ENCODE measurements at places on chromosomes 12 and 14. TPM values are rescaled to one million over a fixed set of nuclear protein-coding genes. Genes with fewer than 3 reads are reported as not detected.
A peak's percentile ranks its signal among the peaks of the same experiment; 100 is the strongest.

- DNase-seq, result no peak
These were observed 1053.3 kb downstream of the VRK1 start for GRCh38 chr14:97850466-97850865.

- DNase-seq, result peak; percentile 66
These were observed 419 bp upstream of the ATXN7L3B start for GRCh38 chr12:74537126-74537706.

DNA sequence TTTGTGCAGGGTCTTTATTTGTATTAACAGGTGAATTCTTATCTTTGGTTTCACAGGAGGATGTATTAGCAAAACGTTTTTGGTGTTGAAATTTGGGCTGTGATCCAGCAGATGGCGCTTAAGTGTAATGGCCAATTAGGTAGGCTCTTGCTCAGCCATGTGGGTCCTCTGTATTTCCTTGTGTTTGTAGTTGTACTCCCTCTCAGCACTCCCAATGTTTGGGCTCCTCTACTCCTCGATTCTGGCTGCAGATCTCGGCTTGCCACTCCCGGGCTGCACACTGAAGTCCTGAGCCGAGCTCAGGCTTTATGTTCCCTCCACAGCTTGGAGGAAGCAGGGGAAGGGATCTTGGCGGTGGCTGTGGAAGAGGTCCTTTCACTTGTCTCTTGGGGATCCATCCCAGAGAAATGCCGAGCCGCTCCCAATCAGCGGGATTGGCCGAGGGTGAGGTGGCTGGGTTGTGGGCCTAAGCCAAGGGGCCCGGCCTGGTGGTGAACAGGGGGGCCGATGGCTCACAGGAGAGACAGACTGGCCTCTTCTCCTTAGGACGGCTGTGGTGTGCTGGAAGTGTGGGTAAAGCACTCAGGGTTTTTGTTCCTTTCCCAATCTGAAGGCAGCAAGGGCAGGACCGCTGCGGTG lies 133.7 kb downstream of the AEBP2 start:
- peak; percentile 88 for DNase-seq

GRCh38 chr14:100670017-100670752 lies 56.5 kb upstream of the DLK1 start:
- no peak for DNase-seq

- DNase-seq, result no peak
These were observed 207.6 kb downstream of the BCL11B start for GRCh38 chr14:99064262-99064954.

GRCh38 chr14:87013583-87013982 lies 979.4 kb downstream of the GALC start:
- no peak for DNase-seq

- DNase-seq, result no peak
These were observed 44.1 kb upstream of the JDP2 start for GRCh38 chr14:75383721-75384120.

DNA sequence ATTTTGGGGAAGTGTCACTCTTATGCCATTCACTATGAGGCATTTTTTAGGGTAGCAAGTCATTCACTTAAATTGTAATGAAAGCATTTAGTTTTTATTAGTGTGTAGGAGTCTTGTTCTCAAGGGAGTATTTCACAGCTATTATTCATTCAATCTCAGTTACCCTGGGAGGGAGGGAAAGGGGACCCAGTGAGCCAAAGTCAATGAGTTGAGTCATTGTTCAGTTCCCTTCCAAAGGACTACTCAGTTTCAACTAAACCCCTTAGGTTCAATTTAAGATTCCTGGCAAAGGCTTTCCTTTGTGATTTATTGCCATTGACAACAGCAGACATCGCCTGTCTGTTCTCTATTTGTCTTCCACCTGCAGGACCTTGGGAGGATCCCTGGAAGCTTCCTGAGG lies 29.3 kb upstream of the RASSF8 start:
- DNase-seq, result no peak

- DNase-seq, result no peak
These were observed 26.5 kb upstream of the BCAT1 start for GRCh38 chr12:24975425-24975824.

- DNase-seq, result no peak
These were observed 94.7 kb downstream of the CCDC92 start for GRCh38 chr12:123877968-123878367.

DNA sequence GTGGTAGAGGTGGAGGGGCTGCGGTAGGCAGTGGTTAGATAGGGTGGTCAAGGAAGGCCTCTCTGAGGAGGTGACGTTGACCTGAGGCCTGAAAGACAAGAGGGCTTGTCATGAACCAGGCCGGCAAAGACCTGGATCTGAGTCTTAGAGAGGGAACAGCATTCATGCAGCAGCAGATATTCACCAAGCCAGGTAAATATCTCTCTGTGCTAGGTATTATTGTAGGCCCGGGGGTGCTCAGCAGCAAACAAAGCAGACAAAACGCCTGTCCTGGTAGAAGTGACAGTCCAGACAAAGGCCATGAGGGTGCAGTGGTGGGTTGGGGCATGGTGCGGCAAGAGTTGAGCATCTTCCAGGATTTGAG lies 117.6 kb downstream of the PTPN11 start:
- no peak for DNase-seq

DNA sequence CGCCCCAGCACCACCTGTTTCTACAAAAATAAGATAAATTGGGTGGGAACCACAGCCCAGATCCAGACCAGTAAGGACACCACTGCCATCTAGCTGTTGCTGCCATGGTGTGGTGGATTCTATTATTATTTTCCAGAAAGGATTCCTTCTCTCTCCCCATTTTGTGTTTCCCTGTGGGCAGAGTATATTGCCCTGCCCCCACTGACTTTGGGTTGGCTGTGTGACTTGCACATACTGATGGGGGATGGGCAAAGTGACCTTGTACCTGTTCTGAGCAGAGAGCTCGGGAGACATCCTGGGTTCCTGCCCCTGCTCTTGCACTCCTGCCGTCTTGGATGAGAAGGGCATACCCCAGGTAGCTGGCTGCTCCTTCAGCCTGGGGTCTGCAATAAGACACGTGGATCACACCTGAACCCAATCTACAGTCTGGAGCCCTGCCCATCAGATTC lies 24.3 kb downstream of the MOAP1 start:
- peak; percentile 30 for DNase-seq

DNA sequence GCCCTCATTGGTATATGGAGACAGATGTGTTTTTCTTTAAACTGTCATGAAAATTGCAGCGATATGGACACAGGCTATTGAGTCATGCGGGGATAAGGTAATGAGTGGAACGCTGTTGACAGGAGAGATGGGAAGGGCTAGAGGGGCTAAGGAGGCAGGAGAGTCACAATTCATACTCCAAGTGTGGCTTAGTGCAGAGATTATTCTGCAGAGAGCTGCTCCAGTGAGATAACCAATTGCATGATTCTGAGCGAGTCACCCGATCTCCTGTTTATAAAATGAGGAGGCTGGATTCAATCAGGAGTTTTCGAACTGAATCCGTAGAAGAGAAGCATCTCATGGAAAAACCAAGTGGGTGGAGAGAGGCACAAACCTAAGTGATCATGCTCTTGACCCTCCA lies 106.4 kb upstream of the PLEKHG7 start:
- no peak for DNase-seq

- DNase-seq, result no peak
These were observed 26.6 kb downstream of the MBIP start for GRCh38 chr14:36293824-36294223.

Gene COX8C
- not detected for total RNA-seq

Gene POMT2
- total RNA-seq, result 14.7 TPM

Gene KRT72
- not detected for total RNA-seq

Gene TMPRSS12
- not detected for total RNA-seq

Data from dermis blood vessel endothelial cell (primary cell).